T-helper 22 cell (primary cell): ENCODE measurements at places on chromosomes 12 and 14.

- DNase-seq: no peak
Observed at GRCh38 chr12:48956279-48957140, 777 bp downstream of the ARF3 start.

- no peak for DNase-seq
Observed at GRCh38 chr14:72790887-72791566, 102.9 kb downstream of the DPF3 start.

DNA sequence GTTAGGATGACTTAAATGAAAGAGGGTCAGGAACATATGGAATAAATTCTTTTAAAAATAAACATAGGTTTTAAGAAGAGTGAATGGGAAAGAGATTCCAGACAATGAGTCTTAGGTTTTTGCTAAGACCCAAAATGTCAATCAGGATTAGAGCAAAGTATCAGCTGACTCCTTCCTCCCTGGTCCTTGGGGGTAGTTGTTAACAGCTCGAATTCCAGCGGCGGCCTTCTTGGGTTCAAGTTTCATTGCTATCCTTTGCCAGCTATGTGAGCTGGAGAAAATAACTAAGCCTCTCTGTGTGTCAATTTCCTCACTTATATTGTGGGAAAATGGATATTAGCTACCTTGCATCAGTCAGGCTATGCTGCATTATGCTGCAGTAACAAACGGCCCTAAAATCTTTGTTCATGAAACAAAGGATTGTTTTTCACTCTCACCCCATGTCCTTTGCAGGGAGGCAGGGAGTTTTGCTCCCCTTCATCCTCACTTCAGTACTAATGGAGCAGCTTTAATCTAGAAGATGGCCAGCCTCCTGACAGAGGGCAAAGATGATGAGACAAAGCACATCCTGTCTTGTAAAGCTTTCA lies 83.8 kb upstream of the RFLNA start:
- DNase-seq: no peak

DNA sequence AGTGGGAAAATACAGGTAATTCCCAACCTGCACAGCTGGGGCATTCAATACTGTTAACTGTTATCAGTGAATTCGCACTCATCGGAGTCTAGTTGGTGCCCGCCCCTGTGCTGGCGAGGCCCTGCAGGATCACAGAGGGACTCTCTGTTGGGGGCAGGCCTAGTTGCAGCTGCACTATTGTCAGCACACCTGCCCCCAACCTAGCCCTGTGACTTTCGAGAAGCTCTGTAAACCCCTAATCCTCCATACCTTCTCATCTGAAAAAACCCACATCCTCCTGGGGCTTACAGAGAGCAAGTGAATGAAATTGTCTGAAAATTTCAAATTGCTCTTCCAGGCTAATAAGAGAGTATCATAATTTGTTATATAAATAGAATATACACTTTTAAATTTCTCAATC lies 132.2 kb upstream of the NUDT4 start:
- DNase-seq: no peak

GRCh38 chr12:99767809-99768208 lies 120.3 kb downstream of the GARIN6 start:
- DNase-seq: no peak

DNA sequence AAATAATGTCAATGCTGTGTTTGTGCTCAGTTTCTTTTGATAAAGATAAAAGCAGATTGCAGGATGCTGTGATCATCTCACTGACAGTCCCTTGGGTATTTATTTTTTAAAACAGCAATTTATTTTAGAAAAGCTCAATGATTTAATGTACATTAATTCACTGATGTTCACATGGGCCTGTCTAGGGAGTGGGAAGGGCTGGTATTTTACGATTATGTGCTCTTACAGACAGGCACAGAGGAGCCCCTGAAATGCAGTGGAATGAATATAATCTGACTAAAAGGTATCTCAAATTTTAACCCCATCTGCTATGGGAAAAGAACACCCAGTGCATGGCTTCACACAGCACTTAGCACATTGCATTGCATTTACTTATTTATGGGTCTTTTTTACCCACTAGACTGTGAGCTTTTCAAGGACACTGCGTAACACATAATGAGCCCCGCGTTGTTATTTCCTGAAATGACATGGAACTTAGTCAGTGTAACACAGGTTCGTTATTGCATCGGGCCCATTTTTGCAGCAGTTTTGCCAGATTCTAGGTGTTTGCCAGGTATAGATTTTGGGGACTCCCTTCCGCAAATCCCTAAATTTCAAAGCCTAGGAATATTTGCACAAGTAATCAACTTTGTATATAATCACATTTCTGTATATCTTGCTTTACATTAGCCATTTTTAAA lies 425.3 kb upstream of the FBXO33 start:
- no peak for DNase-seq

DNA sequence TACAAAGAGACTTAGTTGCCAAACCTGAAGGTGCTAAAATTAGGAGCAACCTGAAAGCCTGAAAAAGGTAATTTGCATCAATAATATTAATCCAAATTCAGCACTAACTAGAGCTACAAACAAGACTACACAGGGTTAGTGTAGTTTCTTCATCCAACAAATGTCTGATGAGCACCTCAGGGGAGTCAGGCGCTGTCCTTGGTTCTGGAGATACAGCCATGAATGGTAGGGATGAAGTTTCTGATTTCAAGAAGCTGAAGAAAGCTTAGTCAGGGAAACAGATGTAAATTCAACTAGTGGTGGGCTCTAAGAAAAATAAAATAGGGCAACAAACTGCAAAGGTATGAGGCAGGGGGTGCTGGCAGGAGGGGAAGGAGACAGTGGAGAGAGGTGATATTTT lies 266.3 kb downstream of the GLT1D1 start:
- DNase-seq: no peak

DNA sequence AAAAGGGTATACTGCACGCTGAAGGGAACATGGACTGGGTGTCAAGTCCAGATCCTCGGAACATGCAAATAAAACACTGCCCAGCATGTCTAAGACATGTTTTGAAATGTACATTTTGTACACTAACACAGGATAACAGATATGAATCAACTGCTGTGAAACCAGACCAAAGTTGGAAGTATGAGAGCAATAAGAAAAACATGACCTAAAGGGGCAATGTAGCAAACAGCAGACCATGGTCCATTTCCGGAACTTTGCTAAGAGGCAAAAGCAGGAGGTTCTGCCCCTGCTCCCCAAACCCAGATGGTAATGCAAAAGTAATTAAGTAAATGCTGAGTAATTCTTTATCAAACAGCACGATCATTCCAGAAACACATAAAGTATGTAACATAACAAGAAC lies 125.2 kb downstream of the SLC25A21 start:
- DNase-seq: no peak

DNA sequence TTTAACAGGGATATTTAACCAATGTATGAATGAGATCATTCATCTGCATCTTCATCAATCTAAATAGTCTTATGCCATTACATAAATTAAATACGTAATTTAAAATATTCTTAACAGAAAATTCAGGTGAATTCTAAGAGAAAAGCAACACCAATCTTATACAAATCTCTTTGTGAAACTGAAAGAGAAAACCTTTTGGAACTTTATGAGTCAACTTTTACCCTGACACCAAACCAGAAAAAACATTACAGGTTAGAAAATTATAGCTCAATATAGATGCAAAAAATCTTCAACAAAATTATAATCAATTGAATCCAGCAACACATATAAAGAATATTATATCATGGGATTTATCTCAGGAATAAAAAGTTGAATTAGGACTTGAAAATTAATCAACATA lies 3.4 kb downstream of the GLIPR1L1 start:
- DNase-seq: no peak

DNA sequence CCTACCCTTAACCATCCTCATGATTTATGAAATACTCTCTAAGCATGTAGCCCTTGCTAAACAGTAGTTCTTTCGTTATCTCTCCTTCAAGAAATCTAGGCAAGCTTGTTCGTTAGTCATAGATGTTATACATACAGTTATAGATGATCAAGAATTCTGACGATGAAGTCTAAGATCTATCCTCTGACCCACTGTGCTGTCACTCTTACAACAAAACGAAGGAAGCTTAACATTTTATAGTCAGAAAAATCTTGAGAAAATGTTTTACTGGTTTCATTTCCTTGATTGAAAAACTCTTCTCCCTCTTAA lies 68.9 kb downstream of the SPPL3 start:
- DNase-seq: no peak

DNA sequence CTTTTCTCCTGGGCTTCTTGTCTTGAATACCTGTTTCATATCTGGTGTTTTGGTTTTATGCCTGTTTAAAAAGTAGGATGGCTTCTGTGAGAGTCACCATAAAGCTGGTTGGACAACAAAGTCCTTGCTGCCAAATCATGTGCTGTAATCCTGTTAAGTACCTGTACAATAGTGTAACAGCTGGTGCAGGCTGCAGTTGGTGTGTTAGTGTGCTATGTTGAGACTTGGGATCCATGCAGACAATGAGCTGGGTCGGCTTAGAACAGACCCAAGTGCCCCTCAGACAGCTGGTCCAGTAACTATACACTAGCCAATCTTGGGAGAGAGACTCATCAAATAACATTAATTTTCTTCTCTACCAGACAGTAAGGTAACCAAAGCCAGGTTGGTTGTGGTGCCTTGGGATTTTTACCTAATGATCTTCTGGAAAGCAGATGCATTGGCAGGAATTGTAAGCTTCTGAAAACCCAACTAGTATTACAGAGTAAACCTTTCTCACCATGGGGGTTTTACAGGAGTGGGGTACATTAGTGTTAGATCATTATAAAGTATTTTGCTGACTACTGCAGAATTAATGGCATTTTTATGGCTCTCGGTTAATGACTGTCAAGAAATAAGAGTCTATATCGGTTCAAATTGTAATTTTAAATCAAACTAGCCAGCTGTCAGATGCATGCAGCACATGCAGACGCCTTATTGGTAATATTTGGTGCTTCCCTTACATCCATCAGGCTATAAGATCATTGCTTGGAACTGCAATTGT lies 231.2 kb downstream of the PDZRN4 start:
- DNase-seq: no peak

DNA sequence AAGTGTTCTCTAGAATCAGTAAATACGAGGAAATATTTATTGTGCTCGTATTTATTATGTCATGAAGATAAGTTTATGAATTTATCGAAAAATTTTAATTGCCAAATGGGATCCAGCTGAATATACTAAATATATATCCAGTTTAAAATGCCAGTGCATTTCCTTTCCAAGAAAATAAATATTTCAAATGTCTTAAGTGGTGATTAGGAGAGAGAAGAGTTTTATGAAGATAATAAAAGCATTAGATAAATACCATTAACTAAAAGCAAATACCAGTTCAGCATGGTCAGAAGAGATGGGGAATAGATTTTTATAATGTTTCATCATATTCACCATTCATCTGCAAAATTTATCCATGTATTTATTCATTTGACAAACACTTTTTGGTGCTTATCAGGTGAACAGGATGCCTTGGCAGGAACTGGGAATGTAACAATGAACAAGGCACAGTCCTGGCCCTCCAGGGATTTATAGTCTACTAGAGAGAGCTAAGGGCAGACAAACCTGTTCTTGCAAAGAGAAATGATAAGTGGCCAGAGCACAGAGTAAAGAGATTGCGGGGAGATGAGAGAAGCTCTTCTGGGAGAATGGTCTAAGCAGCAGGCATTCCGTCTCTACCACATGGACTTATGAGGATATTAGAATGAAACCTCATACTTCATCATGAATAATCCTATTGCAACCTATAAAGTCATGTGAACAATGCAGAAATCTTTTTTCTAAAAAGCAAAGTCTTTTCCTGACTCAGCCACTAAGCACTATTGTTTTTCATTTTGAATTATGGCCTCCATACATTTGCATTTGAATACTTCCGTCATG lies 143.7 kb upstream of the ABCD2 start:
- DNase-seq: no peak
